Regular cardiac myocyte (primary cell): ENCODE measurements at places on chromosomes 12 and 14. TPM values are rescaled to one million over a fixed set of nuclear protein-coding genes. Genes with fewer than 3 reads are reported as not detected.

Gene YARS2
- total RNA-seq, result 29.3 and 36.8 TPM in 2 replicates

Gene CLEC4D
- not detected in 2 replicates for total RNA-seq

Gene BEGAIN
- total RNA-seq, result 0.85 TPM in 1 of 2 replicates, not detected in the other

Gene GPRC5A
- 18.6 and 37.8 TPM in 2 replicates for total RNA-seq

Gene TMEM119
- 0.58 and 15.8 TPM in 2 replicates for total RNA-seq

Gene IL22
- total RNA-seq, result not detected in 2 replicates

Gene ADCY4
- total RNA-seq, result 5.6 and 15.5 TPM in 2 replicates

Gene AQP6
- total RNA-seq, result under 0.01 TPM in 1 of 2 replicates, not detected in the other

Gene SDR9C7
- total RNA-seq, result not detected in 2 replicates

Gene PLEKHG7
- not detected in 2 replicates for total RNA-seq

Gene OVCH1
- under 0.01 and 0.28 TPM in 2 replicates for total RNA-seq

Gene MANSC4
- total RNA-seq, result not detected in 2 replicates

Gene SLC7A7
- 18.2 and 21.4 TPM in 2 replicates for total RNA-seq

Gene EGLN3
- 0.19 and 7.0 TPM in 2 replicates for total RNA-seq

Gene KRT79
- under 0.01 TPM in 1 of 2 replicates, not detected in the other for total RNA-seq

Gene RFX4
- not detected in 2 replicates for total RNA-seq

Gene CCDC60
- total RNA-seq, result not detected in 2 replicates

Gene MSI1
- not detected in 2 replicates for total RNA-seq

Gene LBHD2
- total RNA-seq, result not detected in 2 replicates

Gene PRICKLE1
- 3.1 and 4.6 TPM in 2 replicates for total RNA-seq

Gene RHOJ
- 2.8 and 13.6 TPM in 2 replicates for total RNA-seq

Gene STAB2
- under 0.01 TPM in 2 replicates for total RNA-seq

Gene JPH4
- not detected in 2 replicates for total RNA-seq
